RPMI8226 (cell line): ENCODE measurements at places on chromosomes 3 and 15.

GRCh38 chr15:84595660-84596059 lies 5.1 kb upstream of the ZSCAN2 start:
- no peak for DNase-seq

- no peak for DNase-seq
Measured at GRCh38 chr3:50418850-50419249, 59.5 kb upstream of the TMEM115 start.

GRCh38 chr3:105877336-105877910 lies 8.6 kb upstream of the CBLB start:
- DNase-seq: no peak

DNA sequence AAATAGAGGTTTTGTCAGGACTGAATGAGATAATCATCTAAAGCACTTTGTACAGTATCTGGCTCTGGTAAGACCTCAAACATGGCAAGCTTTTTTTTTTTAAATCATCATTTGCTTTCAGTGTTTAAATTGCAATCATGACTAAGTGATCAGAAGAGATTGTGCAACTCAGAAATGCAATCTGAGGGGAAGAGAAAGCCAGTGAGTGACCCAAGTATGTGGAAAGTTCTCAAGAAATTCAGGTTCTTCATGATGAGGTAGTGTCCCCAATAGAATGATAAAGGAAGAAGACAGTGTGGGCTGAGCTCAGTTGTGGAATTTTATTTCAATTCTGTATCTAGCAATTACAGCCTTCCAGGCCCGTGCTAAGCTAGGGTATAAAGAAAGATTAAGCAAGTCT lies 132.2 kb upstream of the TBC1D5 start:
- DNase-seq: no peak

DNA sequence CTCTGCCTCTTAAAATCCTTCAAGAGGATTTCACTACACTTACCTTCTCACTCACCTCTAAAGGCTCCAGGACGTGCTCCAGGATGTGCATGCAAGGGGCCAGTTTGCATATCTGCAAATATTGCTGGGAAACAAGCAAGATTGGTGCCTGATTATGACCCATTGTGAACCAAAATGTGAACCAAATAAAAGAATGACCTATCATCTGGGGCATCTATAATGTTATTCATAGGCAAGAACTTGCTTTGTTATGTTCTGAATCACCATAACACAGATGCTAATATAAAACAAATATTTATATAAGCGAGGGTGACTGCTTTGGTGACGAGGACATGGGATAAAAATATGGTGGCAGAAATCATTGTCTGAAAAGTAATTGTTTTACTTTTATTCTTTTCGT lies 5.5 kb downstream of the IL12A start:
- DNase-seq: no peak

GRCh38 chr15:75809986-75810750 lies 33.1 kb upstream of the UBE2Q2 start:
- DNase-seq: peak; percentile 47

DNA sequence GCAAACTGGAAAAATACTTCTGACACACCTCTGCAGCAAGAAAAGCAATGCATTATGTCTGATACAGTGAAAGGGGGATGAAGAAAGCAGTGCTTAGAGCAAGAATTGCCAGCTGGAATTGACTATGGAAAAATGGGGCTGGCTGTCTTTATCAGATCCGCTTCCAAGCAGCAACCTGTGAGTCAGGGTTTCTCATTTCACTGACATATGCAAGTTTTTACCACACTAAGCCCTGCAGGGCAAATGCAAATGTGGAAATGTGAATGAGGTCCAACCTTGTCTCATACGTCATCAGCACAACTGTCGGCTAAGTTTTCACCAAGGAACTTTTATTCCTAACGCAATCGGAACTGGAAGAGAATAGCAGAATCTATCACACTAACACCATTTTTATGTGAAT lies 172.5 kb upstream of the GADL1 start:
- peak; percentile 25 for DNase-seq

- DNase-seq: no peak
Measured at GRCh38 chr15:65171428-65171827, 13.7 kb downstream of the CLPX start.

DNA sequence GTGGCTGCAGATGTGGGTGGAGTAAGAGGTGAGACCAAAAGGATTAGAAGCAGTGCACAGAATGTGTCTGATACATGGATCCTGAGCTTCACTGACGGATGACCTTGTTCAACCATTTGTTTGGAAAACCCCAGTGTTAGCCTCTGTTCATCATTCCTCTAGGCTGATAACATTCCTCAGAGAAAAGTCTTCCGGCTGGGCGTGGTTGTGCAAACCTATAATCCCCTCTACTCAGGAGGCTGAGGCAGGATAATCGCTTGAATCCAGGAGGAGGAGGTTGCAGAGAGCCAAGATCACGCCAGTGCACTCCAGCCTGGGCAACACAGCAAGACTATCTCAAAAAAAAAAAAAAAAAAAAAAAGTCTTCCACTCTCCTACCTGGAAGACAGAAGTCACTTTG lies 23.1 kb upstream of the CHD2 start:
- no peak for DNase-seq

DNA sequence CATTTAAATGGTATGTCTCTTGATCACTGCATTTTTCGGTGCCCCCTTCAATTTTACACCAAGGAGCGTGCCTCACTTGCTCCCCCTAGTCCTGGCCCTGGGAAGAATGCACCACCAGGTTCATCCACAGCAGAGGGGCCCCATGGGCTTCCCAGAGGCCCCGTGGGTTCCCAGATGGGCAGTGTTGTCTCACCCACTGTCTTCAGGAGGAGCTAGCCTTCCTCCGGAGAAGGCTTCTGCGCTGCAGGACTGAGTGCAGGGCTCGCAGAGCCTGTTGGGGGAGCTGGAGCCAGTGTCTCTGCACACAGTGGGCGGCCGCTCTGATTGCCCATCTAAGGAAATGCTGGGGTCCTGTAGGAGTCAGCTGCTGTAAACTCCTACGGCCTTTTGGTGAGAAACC lies 45.9 kb downstream of the POLR2M start:
- DNase-seq: no peak

DNA sequence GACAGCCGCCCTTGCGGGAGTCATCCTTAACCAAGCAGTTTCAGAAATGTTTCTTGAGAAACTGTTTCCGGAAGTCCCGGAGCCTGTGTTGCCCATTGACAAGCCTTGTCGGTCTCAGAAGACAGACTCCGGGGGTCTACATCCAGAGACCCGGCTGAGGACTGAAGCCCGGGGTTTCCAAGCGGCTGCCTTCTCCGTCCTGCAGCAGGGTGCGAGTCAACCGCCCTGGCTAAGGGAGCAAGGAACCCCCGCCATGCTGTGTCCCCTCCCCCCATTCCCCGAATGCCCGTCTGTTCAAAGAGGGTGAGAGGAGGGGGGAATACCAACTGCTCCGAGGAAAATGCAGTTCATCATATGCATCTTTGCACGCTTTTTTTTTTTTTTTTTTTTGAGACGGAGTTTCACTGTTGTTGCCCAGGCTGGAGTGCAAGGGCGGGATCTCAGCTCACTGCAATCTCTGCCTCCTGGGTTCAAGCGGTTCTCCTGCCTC lies 61.6 kb downstream of the ATP1B3 start:
- DNase-seq: no peak

DNA sequence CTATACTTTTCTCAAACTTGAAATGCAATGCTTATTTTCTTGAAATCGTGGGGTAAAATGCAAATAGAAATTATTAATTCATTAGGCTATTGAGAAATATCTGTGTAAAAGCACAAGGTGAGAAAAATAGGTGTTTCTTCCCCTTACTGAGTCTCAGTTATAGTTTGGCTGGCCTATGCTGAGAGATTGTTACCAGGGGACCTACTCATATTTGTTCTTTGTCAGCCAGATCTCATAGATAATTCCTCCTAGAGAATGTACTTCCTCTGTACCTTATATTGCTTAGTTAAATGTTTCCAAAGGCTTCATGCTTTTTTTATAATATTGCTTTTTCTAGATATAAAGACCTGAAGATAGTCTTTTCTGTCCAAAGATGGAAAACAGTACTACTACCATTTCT lies 60.0 kb upstream of the TRPC1 start:
- DNase-seq: no peak

- peak; percentile 80 for DNase-seq
Measured at GRCh38 chr3:18444595-18445400, 19.7 kb upstream of the SATB1 start.

DNA sequence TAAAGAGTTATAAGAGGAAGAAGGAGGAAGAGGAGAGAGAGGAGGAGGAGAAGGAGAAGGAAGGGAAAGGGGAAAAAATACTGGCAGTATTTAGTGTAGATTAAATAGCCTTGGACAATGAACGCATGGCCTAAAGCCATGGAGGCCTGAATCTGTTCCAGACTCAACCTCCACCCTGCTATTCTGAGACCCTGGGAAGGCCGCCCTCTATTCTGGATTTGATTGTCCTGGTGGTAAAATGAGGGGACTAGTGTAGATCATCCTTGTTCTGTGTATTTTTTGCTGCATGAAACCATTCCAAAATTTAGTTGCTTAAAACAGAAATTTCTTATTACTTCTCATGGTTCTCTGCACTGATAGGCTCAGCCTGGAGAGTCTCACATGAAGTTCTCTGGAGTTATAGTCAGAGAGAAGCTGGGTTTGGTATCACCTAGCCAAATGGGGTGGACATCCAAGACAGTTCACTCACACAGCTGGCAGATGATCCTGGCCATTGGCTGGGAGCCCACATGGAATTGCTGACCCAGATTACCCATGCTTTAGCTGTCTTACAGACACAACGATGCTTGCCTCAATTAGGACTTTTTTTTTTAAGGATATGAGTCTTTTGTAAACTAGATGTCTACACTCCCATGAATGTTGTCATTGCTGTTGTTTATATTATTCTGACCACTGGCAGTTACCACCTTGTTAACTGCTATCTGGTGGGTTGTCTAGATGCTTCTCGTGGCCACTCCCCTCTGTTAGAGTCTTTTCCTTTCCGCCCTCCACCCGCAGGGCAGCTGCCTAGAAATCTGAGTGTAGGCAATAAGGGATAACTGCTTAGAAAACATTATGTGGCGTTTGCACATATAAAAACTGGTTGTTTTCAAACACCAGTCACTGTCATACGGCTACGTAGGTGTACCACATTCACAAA lies 149.9 kb downstream of the SST start:
- DNase-seq: no peak

GRCh38 chr3:148737104-148737530 lies 39.4 kb downstream of the AGTR1 start:
- no peak for DNase-seq
